ENCODE measurements at places on chromosomes 1 and 21. TPM values are rescaled to one million over a fixed set of nuclear protein-coding genes. Genes with fewer than 3 reads are reported as not detected.

GRCh38 chr1:4931486-4931885 lies 277.1 kb downstream of the AJAP1 start:
- no peaks in the 10 kb centered on the region for H3K36me3 ChIP-seq
- no peak for DNase-seq
- H3K4me3 ChIP-seq = no peak overlapping the region
- H3K27ac ChIP-seq = no peak overlapping the region
- H3K27me3 ChIP-seq = no peaks in the 10 kb centered on the region

RSPO1 gene
- total RNA-seq = not detected

- H3K27ac ChIP-seq = no peak overlapping the region
- no peaks in the 10 kb centered on the region for H3K36me3 ChIP-seq
- no peak for DNase-seq
- no peaks in the 10 kb centered on the region for H3K4me1 ChIP-seq
Observed at GRCh38 chr21:18350216-18350615, 53.4 kb downstream of the TMPRSS15 start.

FCRL2 gene
- total RNA-seq = not detected

UBASH3A gene
- total RNA-seq = 39.0 TPM

- H3K4me3 ChIP-seq = no peak overlapping the region
- peaks cover 27% of the 10 kb centered on the region for H3K36me3 ChIP-seq
- H3K4me1 ChIP-seq = peaks cover 2% of the 10 kb centered on the region
- H3K27me3 ChIP-seq = no peaks in the 10 kb centered on the region
- no peak overlapping the region for H3K27ac ChIP-seq
- DNase-seq = no peak
Observed at GRCh38 chr1:63506782-63507181, 16.2 kb downstream of the ITGB3BP start.

TAGLN2 gene
- 495 TPM for total RNA-seq

DNA sequence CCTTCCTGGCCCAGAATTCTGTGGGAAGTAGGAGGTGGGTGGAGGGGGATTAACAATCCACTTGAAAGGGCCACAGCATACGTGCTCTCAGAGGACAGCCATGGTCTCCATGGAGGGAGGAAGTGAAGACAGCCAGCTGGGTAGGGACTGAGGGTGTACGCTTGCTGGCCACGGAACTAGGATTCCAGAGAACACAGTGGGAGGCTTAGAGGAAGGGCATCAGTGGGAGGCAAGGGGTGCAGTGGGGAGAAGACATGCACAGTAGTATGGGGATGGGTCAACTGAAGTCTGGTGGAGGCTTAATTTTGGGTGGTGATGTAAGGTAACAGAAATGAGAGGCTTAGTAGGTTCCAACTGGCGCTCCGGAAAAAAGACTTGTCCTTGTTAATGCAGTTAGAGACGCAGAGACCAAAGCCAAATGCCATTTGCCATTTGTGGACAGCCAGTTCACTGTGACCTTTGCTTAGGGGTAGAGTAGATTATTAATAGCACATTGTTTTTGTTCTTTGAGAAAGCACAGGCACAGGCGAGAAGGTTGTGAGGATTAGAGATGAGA lies 103.0 kb downstream of the ZSCAN20 start:
- DNase-seq = no peak
- H3K4me3 ChIP-seq = no peak overlapping the region
- H3K27me3 ChIP-seq = peaks cover 32% of the 10 kb centered on the region
- no peaks in the 10 kb centered on the region for H3K36me3 ChIP-seq
- H3K27ac ChIP-seq = no peak overlapping the region

DNA sequence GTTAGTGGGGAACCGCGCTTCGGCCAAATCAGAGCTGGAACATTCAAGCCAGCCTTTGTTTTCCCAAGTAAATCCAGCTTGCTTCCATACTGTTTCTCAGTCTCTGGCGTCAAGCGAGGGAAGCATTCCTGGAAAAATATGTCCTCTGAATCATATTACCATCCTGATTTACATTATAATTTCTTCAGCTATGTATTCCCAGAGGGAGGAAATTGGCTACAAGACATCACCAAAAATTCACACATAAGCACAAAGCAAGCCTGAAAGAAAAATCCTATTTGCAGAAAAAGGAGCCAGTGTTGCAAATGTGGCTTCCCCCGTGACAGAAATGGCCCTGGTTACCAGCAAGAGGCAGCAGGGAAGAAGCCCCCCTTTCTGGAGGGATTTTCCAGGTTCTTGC lies 233.3 kb downstream of the KCNJ6 start:
- peaks cover 6% of the 10 kb centered on the region for H3K27me3 ChIP-seq
- H3K36me3 ChIP-seq = no peaks in the 10 kb centered on the region
- H3K4me3 ChIP-seq = no peak overlapping the region
- DNase-seq = no peak
- no peak overlapping the region for H3K27ac ChIP-seq

CYP4A11 gene
- not detected for total RNA-seq

DNA sequence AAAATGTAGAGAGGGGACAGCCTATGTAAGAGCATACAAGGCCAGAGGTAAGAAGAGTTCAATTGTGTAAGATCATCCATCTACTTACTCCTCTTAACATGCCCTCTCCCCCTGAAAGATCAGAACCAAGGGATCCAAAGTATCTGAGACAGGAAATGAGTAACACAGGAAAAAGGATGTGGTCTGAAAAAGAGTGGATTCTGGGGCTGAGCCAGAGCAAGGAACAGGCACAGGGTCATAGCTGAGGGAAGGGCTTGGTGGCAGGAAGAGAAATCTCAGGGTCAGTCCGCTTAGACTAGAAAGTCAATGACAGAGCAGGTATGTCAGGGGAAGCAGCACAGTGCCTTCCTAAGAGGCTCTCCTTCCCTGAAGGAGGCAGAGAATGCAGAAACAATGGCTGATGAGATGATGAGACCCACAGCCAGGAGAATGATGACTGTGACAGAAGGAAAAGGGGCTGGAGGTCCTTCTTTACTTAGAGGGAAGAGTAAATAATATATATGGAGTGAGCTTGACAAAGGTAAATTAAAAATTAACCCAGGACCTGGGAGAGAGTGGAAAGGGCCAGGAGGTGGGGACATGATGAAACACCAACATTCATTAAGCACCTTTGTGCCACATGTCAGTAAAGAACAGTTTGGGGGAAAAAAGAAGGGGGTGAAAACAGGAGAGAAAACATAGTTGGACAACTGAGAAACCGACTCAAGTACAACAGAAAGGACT lies 26.2 kb upstream of the A3GALT2 start:
- H3K27me3 ChIP-seq = no peaks in the 10 kb centered on the region
- H3K4me1 ChIP-seq = peaks cover 56% of the 10 kb centered on the region
- H3K36me3 ChIP-seq = peaks cover 26% of the 10 kb centered on the region
- peak overlapping the region; percentile 87 for H3K4me3 ChIP-seq
- H3K27ac ChIP-seq = peak overlapping the region; percentile 75

GRCh38 chr1:5304702-5305101 lies 650.3 kb downstream of the AJAP1 start:
- no peak overlapping the region for H3K4me3 ChIP-seq
- peaks cover 2% of the 10 kb centered on the region for H3K27me3 ChIP-seq
- DNase-seq = no peak

SPRR5 gene
- not detected for total RNA-seq

DNA sequence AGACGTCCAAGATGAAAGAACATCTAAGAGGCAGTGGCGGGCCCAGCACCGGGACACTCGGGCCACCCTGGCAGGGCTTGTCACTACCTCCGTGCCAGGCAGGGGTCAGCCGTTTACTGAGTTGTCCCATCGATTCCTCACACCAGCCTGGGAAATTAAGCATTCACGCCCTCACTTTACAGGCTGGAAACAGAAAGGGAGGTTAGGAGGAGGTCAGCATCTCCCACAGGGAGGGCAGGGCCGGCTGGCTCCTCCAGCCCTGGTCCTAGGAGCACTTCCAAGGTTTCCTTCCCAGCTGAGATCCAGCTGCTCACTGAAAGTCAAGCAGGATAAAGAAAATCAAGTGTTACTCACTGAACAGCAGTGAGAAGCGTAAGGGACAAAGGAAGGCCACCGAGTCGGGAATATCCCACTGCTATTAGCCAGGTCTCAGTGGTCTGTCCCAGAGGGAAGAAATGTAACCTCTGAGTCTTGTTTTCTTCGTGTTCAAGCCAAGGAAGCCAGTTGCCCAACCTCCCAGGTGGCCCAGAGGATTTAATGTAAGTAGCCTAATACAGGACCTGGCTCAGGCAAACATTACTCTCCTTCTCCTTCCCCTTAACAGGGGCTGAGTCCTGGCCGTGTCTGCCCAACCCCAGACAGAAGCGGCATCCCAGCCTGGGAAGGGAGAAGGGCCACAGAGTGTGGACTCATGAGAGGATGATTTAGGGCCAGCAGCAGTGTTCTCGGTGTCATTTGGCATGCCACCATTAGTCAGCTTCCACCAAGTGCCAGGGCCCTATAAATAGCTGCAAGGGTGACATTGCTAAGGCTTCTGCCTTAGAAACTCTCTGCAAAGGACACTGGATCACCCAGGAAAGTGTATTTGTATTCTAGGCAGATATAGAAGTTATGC lies 203.1 kb upstream of the GALNT2 start:
- no peak overlapping the region for H3K27ac ChIP-seq
- DNase-seq = no peak
- no peaks in the 10 kb centered on the region for H3K36me3 ChIP-seq
- no peaks in the 10 kb centered on the region for H3K27me3 ChIP-seq
- H3K4me1 ChIP-seq = peaks cover 2% of the 10 kb centered on the region

DNA sequence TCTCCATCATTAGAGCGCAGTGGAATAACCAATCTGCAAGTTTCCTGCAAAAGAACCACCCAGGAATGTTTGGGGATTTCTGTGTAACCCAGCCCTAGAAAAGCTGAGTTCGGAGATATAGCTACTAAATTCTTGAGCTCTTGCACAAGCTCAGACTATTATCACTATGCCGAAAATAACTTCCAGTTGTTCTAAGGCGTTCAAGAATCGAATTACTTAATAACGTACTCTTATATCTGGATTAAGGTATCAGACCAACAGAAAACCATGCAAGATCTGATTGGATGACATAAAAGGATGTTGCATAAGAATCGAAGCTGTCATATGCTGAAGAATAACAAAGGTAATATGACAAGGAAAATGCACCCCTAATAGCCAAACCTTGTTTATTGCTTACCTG lies 7.5 kb upstream of the LAMC2 start:
- no peak for DNase-seq
- no peak overlapping the region for H3K4me3 ChIP-seq
- no peaks in the 10 kb centered on the region for H3K36me3 ChIP-seq
- no peak overlapping the region for H3K27ac ChIP-seq
- H3K27me3 ChIP-seq = peaks cover 3% of the 10 kb centered on the region
- H3K4me1 ChIP-seq = peaks cover 11% of the 10 kb centered on the region

DNA sequence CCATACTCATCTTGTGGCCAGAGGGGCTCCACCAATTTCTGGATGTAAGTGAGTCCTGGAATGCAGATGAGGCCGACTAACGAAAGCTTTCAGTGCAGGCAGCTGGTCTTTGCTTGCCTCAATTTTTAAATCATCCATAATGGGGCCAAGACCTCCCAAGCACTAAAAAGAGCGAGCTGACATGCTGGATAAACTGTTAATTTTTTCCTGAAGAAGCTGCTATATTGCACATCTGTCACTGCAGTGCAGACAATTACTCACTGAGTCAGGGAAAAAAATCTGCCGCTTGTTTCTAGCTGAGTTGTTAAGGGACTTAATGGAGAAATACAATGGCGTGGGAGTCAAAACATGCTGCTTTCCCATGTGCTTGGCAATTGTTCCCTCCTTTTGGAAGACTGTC lies 205.5 kb downstream of the GPATCH2 start:
- DNase-seq = no peak
- H3K4me1 ChIP-seq = no peaks in the 10 kb centered on the region
- H3K27ac ChIP-seq = no peak overlapping the region
- no peaks in the 10 kb centered on the region for H3K27me3 ChIP-seq
- no peak overlapping the region for H3K4me3 ChIP-seq

S1PR1 gene
- 130 TPM for total RNA-seq

- no peaks in the 10 kb centered on the region for H3K4me1 ChIP-seq
- no peak overlapping the region for H3K27ac ChIP-seq
- H3K4me3 ChIP-seq = no peak overlapping the region
- DNase-seq = no peak
Observed at GRCh38 chr1:170853867-170854266, 81.5 kb upstream of the MROH9 start.

GRCh38 chr1:24111996-24112779 lies at the start of gene MYOM3:
TSS of gene MYOM3 (minus strand) at chr1:24112135. CDS start at chr1:24108636, 3,499 bp downstream.
- peaks cover 9% of the 10 kb centered on the region for H3K4me1 ChIP-seq
- H3K36me3 ChIP-seq = no peaks in the 10 kb centered on the region
- peak; percentile 82 for DNase-seq

DNA sequence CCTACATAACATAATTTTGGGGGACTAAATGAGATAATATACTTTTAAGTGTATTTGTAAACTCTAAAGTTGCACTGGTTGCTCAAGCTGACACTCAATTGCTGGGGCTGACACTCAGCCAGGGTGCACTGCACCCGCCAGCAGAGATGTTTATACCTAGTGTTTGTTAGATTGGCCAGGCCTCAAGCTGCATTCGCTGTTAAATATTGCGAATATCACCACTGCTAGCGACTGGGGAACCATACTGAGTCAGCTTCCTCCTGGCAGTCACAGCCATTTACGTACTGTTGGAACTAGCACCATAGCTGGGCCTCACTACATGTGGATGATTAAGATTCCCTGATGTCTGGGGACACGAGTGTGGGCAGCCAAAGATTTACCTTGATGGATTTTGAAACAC lies 12.7 kb upstream of the RWDD3 start:
- peaks cover 3% of the 10 kb centered on the region for H3K4me1 ChIP-seq
- H3K36me3 ChIP-seq = peaks cover 3% of the 10 kb centered on the region
- no peak overlapping the region for H3K4me3 ChIP-seq
- H3K27me3 ChIP-seq = peaks cover 19% of the 10 kb centered on the region
- H3K27ac ChIP-seq = no peak overlapping the region

DNA sequence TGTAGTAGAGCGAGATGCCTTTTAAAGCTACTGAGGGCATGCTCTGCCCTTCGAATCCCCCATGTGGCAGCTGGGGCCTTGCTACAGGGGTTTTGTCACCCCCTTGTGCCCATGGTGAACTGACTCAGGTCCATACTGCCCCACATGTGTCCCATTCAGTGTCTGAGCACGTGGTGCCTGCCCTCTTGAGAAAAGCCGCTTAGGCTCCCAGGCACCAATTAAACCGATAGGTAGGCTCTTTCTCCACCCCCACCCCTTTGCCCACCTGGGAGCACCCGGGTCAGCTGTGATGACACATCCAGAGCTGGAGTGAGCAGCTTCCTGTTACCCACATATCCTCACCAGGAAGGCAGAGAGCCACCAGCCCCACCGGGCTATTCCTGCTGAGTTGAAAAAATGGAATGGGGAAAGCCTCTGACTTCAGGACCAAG lies 30.5 kb downstream of the TMCC2 start:
- H3K27ac ChIP-seq = no peak overlapping the region
- peaks cover 4% of the 10 kb centered on the region for H3K36me3 ChIP-seq
- no peak for DNase-seq
- peaks cover 21% of the 10 kb centered on the region for H3K4me1 ChIP-seq

NADK gene
- total RNA-seq = 53.1 TPM

DNA sequence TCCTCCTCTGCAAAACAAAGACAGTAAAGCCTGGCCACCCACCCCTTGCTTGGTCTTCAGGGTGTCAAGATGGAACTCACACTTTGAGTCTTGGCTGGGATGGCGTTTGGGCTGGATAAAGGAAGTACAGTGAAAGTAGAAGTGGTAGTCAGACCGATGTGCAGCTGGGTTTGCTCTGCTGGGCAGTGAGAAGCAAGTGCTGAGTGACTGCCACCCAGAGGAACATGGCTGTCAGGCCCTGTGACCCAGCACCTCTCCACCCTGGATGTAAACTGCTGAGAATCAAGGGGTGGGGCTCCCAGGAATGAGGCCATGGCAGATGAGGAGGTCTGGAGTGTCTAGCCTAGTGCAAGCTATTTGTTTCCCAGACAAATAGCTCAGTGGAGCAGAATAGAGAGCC lies 51.2 kb downstream of the POFUT2 start:
- H3K4me3 ChIP-seq = no peak overlapping the region
- H3K36me3 ChIP-seq = no peaks in the 10 kb centered on the region
- peaks cover 13% of the 10 kb centered on the region for H3K27me3 ChIP-seq
- no peak for DNase-seq
- H3K27ac ChIP-seq = no peak overlapping the region
- H3K4me1 ChIP-seq = no peaks in the 10 kb centered on the region

NBPF19 gene
- total RNA-seq = 16.1 TPM
